A549 treated with Hydrocortisone at 1 μM for 4 hours (cell line): ENCODE measurements at places on chromosomes 12 and 14. TPM values are rescaled to one million over a fixed set of nuclear protein-coding genes. Genes with fewer than 3 reads are reported as not detected.

The RIC8B gene
- 7.9 to 12.2 TPM (median 9.1 TPM) in 5 replicates for total RNA-seq

The STYK1 gene
- 0.08 to 0.41 TPM (median 0.22 TPM) in 5 replicates for total RNA-seq

The IRAK3 gene
- 0.77 to 1.5 TPM (median 1.2 TPM) in 5 replicates for total RNA-seq

The KLRC2 gene
- total RNA-seq = 1.4 to 2.2 TPM (median 1.7 TPM) in 5 replicates

The TMEM132C gene
- total RNA-seq = not detected in 5 replicates

The CTSG gene
- total RNA-seq = not detected in 5 replicates

The KRT3 gene
- 0.03 to 0.13 TPM in 2 of 5 replicates, not detected in the others for total RNA-seq

The SDS gene
- 0.48 to 2.1 TPM (median 1.9 TPM) in 5 replicates for total RNA-seq

The MIPOL1 gene
- 1.8 to 3.2 TPM (median 3.2 TPM) in 5 replicates for total RNA-seq

The CCDC85C gene
- 32.8 to 38.6 TPM (median 36.6 TPM) in 5 replicates for total RNA-seq

The CLEC2A gene
- not detected in 5 replicates for total RNA-seq

The GDF3 gene
- total RNA-seq = not detected in 5 replicates

The P2RX7 gene
- 0.03 TPM in 1 of 5 replicates, not detected in the others for total RNA-seq

The JDP2 gene
- total RNA-seq = 26.3 to 39.7 TPM (median 36.0 TPM) in 5 replicates

The FLVCR2 gene
- 11.1 to 14.2 TPM (median 12.5 TPM) in 5 replicates for total RNA-seq

The ADSS1 gene
- total RNA-seq = 5.8 to 7.2 TPM (median 6.3 TPM) in 5 replicates

The RNFT2 gene
- total RNA-seq = 1.9 to 3.5 TPM (median 2.5 TPM) in 5 replicates

The KRT72 gene
- total RNA-seq = 0.07 TPM in 1 of 5 replicates, not detected in the others

The PMCH gene
- total RNA-seq = not detected in 5 replicates

The MDGA2 gene
- 0.02 to 0.07 TPM in 2 of 5 replicates, not detected in the others for total RNA-seq

The MRPS35 gene
- 86.4 to 105 TPM (median 94.5 TPM) in 5 replicates for total RNA-seq

The KCNMB4 gene
- 0.16 to 0.45 TPM (median 0.30 TPM) in 5 replicates for total RNA-seq

The BICDL1 gene
- 3.8 to 4.8 TPM (median 4.3 TPM) in 5 replicates for total RNA-seq

The NKX2-1 gene
- total RNA-seq = 0.05 to 0.10 TPM in 2 of 5 replicates, not detected in the others

The GYS2 gene
- 0.06 TPM in 1 of 5 replicates, not detected in the others for total RNA-seq

The KMT2D gene
- total RNA-seq = 30.6 to 49.0 TPM (median 33.5 TPM) in 5 replicates

The ISM2 gene
- 0.39 to 0.58 TPM (median 0.49 TPM) in 5 replicates for total RNA-seq

The FOXN4 gene
- 0.03 to 0.08 TPM (median 0.03 TPM) in 3 of 5 replicates, not detected in the others for total RNA-seq

The TSPAN9 gene
- 49.5 to 68.9 TPM (median 57.9 TPM) in 5 replicates for total RNA-seq

The MYO1A gene
- total RNA-seq = 0.21 to 0.40 TPM (median 0.23 TPM) in 5 replicates

The SLC24A4 gene
- total RNA-seq = 0.06 to 0.22 TPM (median 0.20 TPM) in 5 replicates

The FAM181A gene
- not detected in 5 replicates for total RNA-seq
